IgD-negative memory B cell (primary cell): ENCODE measurements at places on chromosomes 1 and 21. TPM values are rescaled to one million over a fixed set of nuclear protein-coding genes. Genes with fewer than 3 reads are reported as not detected.

The NBPF20 gene
- 0.41 TPM for polyA plus RNA-seq

The ERICH3 gene
- not detected for polyA plus RNA-seq

The CYP4A22 gene
- polyA plus RNA-seq: not detected

The IRF6 gene
- polyA plus RNA-seq: 0.93 TPM

The PADI2 gene
- 0.10 TPM for polyA plus RNA-seq

The NR1I3 gene
- polyA plus RNA-seq: not detected

The IL20 gene
- not detected for polyA plus RNA-seq

The TRIM46 gene
- polyA plus RNA-seq: 0.14 TPM

The NFASC gene
- polyA plus RNA-seq: 0.50 TPM

The ESPN gene
- polyA plus RNA-seq: not detected

The OR2L2 gene
- polyA plus RNA-seq: not detected

The GUCA2A gene
- not detected for polyA plus RNA-seq

The S100A14 gene
- polyA plus RNA-seq: not detected

The RNU1-3 gene
- polyA plus RNA-seq: not detected

The CR2 gene
- polyA plus RNA-seq: 44.7 TPM

The UMODL1 gene
- 0.05 TPM for polyA plus RNA-seq
